ENCODE measurements at places on chromosomes 3 and 15. TPM values are rescaled to one million over a fixed set of nuclear protein-coding genes. Genes with fewer than 3 reads are reported as not detected.

Gene CATSPER2
- 6.3 TPM for total RNA-seq

- DNase-seq: no peak
- no peak overlapping the region for H3K27ac ChIP-seq
- no peaks in the 10 kb centered on the region for H3K4me1 ChIP-seq
- no peaks in the 10 kb centered on the region for H3K36me3 ChIP-seq
- no peaks in the 10 kb centered on the region for H3K27me3 ChIP-seq
- no peak overlapping the region for H3K4me3 ChIP-seq
Measured at GRCh38 chr3:37112987-37113386, 61.4 kb downstream of the LRRFIP2 start.

Gene BOC
- total RNA-seq: not detected

GRCh38 chr3:162302983-162303624, 806.5 kb downstream of the OTOL1 start:
- no peaks in the 10 kb centered on the region for H3K4me1 ChIP-seq
- no peaks in the 10 kb centered on the region for H3K36me3 ChIP-seq
- H3K27ac ChIP-seq: no peak overlapping the region
- H3K4me3 ChIP-seq: no peak overlapping the region

Gene CCNB2
- total RNA-seq: 1.8 TPM

Gene DPPA2
- total RNA-seq: not detected

Gene CLDN11
- total RNA-seq: not detected

DNA sequence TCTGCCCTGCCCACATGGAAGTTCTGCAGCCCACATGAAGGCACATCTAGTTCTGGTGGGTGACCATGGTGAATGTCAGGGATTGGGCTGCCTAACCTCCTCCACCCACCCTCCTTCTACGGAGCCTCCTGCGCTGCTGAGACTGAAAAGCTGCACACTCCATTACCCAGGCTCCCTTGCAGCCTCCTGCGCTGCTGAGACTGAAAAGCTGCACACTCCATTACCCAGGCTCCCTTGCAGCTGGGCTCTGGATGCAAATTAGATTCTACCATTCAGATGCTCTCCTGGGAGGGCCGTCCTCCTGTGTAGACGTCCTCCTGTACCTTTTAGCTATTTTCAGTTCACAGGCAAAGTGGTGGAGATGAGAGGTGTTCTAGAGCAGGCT, 32.1 kb downstream of the POMGNT2 start:
- no peak overlapping the region for H3K27ac ChIP-seq
- H3K27me3 ChIP-seq: no peaks in the 10 kb centered on the region
- no peak overlapping the region for H3K4me3 ChIP-seq
- no peaks in the 10 kb centered on the region for H3K36me3 ChIP-seq
- no peak for DNase-seq

Gene OR4M2
- total RNA-seq: not detected

DNA sequence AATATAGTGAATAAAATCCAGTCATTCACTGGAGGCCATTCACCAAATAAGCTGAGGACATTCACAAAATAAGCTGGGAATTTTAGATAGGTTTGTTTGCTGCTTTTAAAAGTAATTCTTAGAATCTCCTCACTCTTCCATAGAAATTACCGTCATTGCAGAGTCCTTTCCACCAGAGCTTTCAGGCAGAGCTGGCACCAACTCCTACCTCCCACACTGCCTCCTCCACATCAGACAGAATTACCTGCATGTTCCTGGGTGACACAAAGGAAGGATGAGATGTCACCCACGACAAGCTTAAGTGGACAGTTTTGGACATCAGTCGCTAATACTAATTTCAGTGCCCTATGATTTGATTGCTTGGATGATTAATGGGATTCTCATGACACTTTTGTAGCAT, 1113.2 kb downstream of the IGSF11 start:
- H3K4me1 ChIP-seq: no peaks in the 10 kb centered on the region
- no peaks in the 10 kb centered on the region for H3K36me3 ChIP-seq
- H3K4me3 ChIP-seq: no peak overlapping the region
- DNase-seq: no peak
- H3K27ac ChIP-seq: no peak overlapping the region

DNA sequence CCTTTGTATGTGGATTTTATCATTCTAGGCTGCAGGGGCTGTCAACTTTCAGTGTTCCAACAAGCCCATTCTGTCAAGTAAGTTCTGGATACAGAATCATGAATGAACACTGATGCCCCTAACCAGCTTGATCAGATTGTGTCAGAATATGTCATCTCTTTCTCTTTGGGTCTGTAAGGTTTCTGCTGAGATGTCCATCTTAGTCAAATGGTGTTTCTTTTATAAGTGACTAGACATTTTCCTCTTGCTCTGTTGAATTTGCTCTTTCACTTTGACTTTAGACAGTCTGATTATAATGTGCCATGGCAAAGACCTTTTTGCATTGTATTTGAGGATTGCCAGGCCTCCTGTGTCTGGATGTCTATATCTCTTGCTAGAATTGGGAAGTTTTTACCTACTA, 660.9 kb upstream of the CBLB start:
- no peak overlapping the region for H3K27ac ChIP-seq
- DNase-seq: no peak
- no peak overlapping the region for H3K4me3 ChIP-seq
- H3K27me3 ChIP-seq: no peaks in the 10 kb centered on the region
- no peaks in the 10 kb centered on the region for H3K36me3 ChIP-seq

GRCh38 chr3:156449710-156450574, 105.0 kb downstream of the SSR3 start:
- H3K4me1 ChIP-seq: no peaks in the 10 kb centered on the region
- H3K27me3 ChIP-seq: peaks cover 14% of the 10 kb centered on the region
- no peaks in the 10 kb centered on the region for H3K36me3 ChIP-seq
- no peak overlapping the region for H3K27ac ChIP-seq
- DNase-seq: no peak
- H3K4me3 ChIP-seq: no peak overlapping the region

Gene CYP1A1
- not detected for total RNA-seq

- H3K4me3 ChIP-seq: no peak overlapping the region
- H3K27ac ChIP-seq: no peak overlapping the region
- H3K36me3 ChIP-seq: no peaks in the 10 kb centered on the region
- no peaks in the 10 kb centered on the region for H3K27me3 ChIP-seq
Measured at GRCh38 chr3:176816937-176817336, 380.3 kb downstream of the TBL1XR1 start.

Gene IL12A
- 5.6 TPM for total RNA-seq

- H3K36me3 ChIP-seq: no peaks in the 10 kb centered on the region
- no peak for DNase-seq
- H3K27ac ChIP-seq: no peak overlapping the region
Measured at GRCh38 chr15:69807721-69808120, 290.0 kb downstream of the TLE3 start.

GRCh38 chr15:26125664-26126063, 262.5 kb upstream of the ATP10A start:
- no peak overlapping the region for H3K4me3 ChIP-seq
- H3K27me3 ChIP-seq: no peaks in the 10 kb centered on the region
- no peaks in the 10 kb centered on the region for H3K4me1 ChIP-seq
- no peaks in the 10 kb centered on the region for H3K36me3 ChIP-seq

DNA sequence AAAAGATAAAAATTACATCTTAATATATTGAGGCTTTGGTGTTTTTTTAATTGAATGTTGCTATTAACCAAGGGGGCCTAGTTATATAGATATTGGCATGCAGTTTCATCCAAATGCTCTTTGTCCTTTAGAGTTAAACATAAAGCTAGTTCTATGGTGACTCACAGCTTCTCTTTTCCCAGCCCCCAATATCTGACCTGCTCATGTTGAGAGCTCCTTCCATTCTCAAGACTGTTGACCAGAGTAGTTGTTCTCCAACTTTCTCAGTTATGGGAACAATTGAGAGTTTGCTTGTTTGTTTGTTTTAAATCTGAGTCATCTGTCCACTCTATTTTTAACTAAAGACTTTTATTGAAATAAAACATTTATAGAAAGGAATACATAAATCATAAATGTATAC, 15.8 kb upstream of the RARB start:
- no peak for DNase-seq
- no peaks in the 10 kb centered on the region for H3K36me3 ChIP-seq
- no peak overlapping the region for H3K4me3 ChIP-seq
- no peak overlapping the region for H3K27ac ChIP-seq
- H3K27me3 ChIP-seq: no peaks in the 10 kb centered on the region

Gene TMED3
- 15.5 TPM for total RNA-seq

Gene BFSP2
- 6.6 TPM for total RNA-seq

Gene NANOGP8
- total RNA-seq: not detected

DNA sequence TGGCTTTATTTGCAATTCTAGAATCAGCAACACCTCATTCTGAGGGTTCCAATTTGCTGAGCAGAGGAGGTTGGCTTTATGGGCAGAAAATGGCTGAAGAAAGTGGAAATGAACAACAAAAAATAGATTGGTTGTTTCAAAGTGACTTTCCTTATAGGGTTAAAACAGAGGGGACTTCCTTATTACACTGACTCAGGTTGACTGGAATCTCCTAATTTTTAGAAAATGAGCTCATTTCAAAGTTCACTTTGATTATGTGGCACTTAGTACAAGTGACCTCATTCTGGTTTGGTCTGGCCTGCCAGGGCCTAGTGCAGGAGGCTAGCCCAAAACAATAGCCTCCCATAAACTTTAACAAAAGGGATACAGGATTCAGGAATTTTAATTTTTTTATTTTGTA, 41.4 kb downstream of the NFKBIZ start:
- H3K4me3 ChIP-seq: no peak overlapping the region
- H3K4me1 ChIP-seq: no peaks in the 10 kb centered on the region
- H3K27ac ChIP-seq: no peak overlapping the region
- no peaks in the 10 kb centered on the region for H3K27me3 ChIP-seq

Gene CLRN1
- total RNA-seq: not detected

Gene PLA2G4E
- not detected for total RNA-seq

- H3K4me3 ChIP-seq: no peak within 1 kb of the TSS
- no peaks in the 10 kb centered on the region for H3K4me1 ChIP-seq
- H3K27ac ChIP-seq: no peak within 1 kb of the TSS
- peaks cover 4% of the 10 kb centered on the region for H3K27me3 ChIP-seq
Measured at GRCh38 chr15:51338496-51338895, at the start of gene CYP19A1. CYP19A1 (minus strand) TSS chr15:51338596; CDS start chr15:51242912, 95,684 bp downstream.

GRCh38 chr3:69737392-69737791, 1.9 kb upstream of the MITF start:
- no peaks in the 10 kb centered on the region for H3K36me3 ChIP-seq
- DNase-seq: no peak
- H3K27me3 ChIP-seq: peaks cover 25% of the 10 kb centered on the region
- no peaks in the 10 kb centered on the region for H3K4me1 ChIP-seq
- H3K4me3 ChIP-seq: no peak overlapping the region

DNA sequence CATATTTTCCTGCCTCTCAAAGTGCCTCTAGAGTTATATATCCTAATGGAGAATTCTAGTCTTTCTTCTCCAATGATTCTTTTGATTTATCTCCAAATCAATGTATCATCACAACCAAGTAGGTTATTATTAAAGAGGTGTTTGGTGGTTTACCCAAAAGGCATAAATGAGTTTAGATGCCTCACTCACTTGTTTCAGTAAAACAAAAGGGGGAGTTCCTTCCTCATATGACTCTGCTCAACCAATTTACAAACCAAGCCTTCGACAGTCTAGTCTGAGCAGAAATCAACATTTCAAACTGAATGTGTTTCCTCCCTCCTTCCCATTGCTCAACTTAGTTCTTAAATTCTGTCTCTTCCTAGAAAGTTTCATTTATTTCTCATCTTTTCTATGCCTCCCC, 116.5 kb downstream of the TNIK start:
- no peak for DNase-seq
- no peak overlapping the region for H3K27ac ChIP-seq
- no peaks in the 10 kb centered on the region for H3K27me3 ChIP-seq
- H3K4me1 ChIP-seq: no peaks in the 10 kb centered on the region
- H3K4me3 ChIP-seq: no peak overlapping the region
- H3K36me3 ChIP-seq: peaks cover 7% of the 10 kb centered on the region

- H3K27me3 ChIP-seq: no peaks in the 10 kb centered on the region
- no peak overlapping the region for H3K4me3 ChIP-seq
- DNase-seq: no peak
- no peaks in the 10 kb centered on the region for H3K36me3 ChIP-seq
Measured at GRCh38 chr15:67724691-67725375, 100.5 kb upstream of the SKOR1 start.

- H3K4me1 ChIP-seq: peaks cover 3% of the 10 kb centered on the region
- no peak for DNase-seq
- H3K36me3 ChIP-seq: peaks cover 9% of the 10 kb centered on the region
- H3K27me3 ChIP-seq: no peaks in the 10 kb centered on the region
- no peak overlapping the region for H3K4me3 ChIP-seq
- H3K27ac ChIP-seq: no peak overlapping the region
Measured at GRCh38 chr15:41238100-41238499, 7.0 kb downstream of the CHP1 start.

DNA sequence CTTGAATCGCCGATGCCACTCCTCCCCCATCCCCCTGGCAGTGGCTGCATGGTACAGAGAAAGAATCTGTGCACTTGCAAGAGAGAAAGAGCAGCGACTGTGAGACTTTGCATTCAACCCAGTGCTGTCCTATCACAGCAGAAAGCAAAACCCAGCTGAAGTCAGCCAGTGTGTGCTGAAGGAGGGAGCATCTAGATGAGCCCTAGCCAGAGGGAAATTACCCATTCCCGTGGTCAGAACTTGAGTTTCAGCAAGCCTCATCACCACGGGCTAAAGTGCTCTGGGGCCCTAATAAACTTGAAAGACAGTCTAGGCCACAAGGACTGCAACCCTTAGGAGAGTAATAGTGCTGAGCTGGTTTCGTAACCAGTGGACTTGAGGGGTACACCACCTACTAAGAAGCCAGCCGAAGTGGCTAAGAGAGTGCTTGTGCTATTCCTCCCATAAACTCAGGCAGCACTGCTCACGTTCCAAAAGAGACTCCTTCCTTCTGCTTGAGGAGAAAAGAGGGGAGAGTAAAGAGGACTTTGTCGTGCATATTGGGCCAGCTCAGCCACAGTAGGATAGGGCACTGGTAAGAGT, 15.2 kb upstream of the PIK3R4 start:
- peaks cover 9% of the 10 kb centered on the region for H3K27me3 ChIP-seq
- no peaks in the 10 kb centered on the region for H3K4me1 ChIP-seq
- no peak for DNase-seq
- H3K4me3 ChIP-seq: no peak overlapping the region
- no peak overlapping the region for H3K27ac ChIP-seq

Gene MUSTN1
- 13.8 TPM for total RNA-seq

DNA sequence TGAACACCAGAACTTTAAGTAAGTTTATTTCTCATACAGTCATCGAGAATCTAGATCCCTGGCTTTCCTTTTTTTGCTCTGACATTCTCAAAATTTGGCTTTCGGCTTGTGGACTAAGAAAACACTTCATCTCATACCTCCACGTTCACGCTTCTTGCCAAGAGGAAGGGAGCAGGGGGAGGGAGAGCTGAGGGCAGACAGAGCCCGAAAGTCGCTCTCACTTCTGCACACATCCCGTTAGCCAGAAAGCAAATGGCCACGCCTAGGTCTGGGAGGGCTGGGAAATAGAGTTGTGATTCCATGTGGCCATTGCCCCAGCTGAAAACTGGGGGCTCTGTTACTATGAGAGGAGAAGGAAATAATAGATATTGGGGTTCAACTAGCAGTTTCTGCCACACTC, 57.3 kb downstream of the MAP6D1 start:
- no peaks in the 10 kb centered on the region for H3K27me3 ChIP-seq
- DNase-seq: no peak
- no peak overlapping the region for H3K27ac ChIP-seq
- no peaks in the 10 kb centered on the region for H3K4me1 ChIP-seq

Gene LDHAL6B
- not detected for total RNA-seq

GRCh38 chr3:45986303-45986982, 9.2 kb downstream of the FYCO1 start:
- no peak overlapping the region for H3K4me3 ChIP-seq
- DNase-seq: no peak

Gene PLS1
- 1.2 TPM for total RNA-seq

Gene APOD
- not detected for total RNA-seq

Gene GAP43
- total RNA-seq: not detected
